ENCODE measurements at places on chromosomes 7 and 10. TPM values are rescaled to one million over a fixed set of nuclear protein-coding genes. Genes with fewer than 3 reads are reported as not detected.

The ZMIZ2 gene
- 108 TPM for total RNA-seq

The TUBB8 gene
- not detected for total RNA-seq

The ZNF853 gene
- total RNA-seq: 0.56 TPM

The ZDHHC16 gene
- 61.2 TPM for total RNA-seq

The OR13A1 gene
- not detected for total RNA-seq

The RNLS gene
- 2.9 TPM for total RNA-seq

The VAX1 gene
- total RNA-seq: not detected

The SLC25A40 gene
- 27.7 TPM for total RNA-seq

The GARIN1A gene
- total RNA-seq: 4.3 TPM

The ZEB1 gene
- total RNA-seq: 42.8 TPM

The VIPR2 gene
- 0.45 TPM for total RNA-seq

The CPED1 gene
- not detected for total RNA-seq

The FLNC gene
- not detected for total RNA-seq

Data from natural killer cell treated with Interleukin-12 subunit alpha and Interleukin-12 subunit beta and Interleukin-15 and Interleukin-18, amount 100 ng/mL, for 72 hours (primary cell).